Suppressor macrophage (primary cell): ENCODE measurements at places on chromosomes 1 and 21.

GRCh38 chr1:97668945-97669344 lies 251.9 kb downstream of the DPYD start:
- no peak for DNase-seq

DNA sequence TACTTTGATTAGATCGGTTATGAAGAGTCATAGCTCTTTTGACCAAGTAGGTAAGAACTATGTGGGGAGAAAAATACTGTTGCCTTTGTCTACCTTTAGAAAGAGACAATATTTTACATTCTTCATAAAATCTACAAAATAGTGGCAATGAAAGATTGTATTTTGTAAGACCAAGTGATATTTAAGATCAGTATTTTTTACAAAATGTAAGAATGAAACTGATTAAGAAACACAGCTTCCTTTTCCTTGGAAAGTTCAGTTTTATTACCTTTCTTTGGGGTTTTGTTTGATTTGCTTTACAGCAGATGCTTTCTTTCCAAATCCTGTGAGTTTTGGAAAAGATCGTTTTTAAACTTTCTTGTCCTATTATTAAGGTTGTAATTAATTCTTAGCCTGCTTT lies 69.8 kb downstream of the SLC35A3 start:
- DNase-seq: peak; percentile 11

- DNase-seq: no peak
Measured at GRCh38 chr1:180254854-180255253, 24.8 kb downstream of the LHX4 start.

GRCh38 chr1:116258668-116259419 lies 114.2 kb upstream of the ATP1A1 start:
- DNase-seq: peak; percentile 7

- no peak for DNase-seq
Measured at GRCh38 chr1:203549309-203549708, 55.4 kb downstream of the OPTC start.

- no peak for DNase-seq
Measured at GRCh38 chr1:238485912-238486209, 595.1 kb upstream of the ZP4 start.

DNA sequence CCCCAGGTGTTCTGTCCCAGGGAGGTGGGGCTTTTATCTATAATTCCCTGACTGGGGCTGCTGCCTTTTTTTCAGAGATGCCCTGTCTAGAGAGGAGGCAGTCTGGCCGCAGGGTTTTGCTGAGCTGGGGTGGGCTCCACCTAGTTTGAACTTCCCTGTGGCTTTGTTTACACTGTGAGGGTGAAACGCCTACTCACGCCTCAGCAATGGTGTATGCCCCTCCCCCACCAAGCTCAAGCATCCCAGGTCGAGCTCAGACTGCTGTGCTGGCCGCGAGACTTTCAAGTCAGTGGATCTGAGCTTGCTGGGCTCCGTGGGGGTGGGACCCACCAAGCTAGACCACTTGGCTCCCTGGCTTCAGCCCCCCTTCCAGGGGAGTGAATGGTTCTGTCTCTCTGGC lies 124.3 kb downstream of the CENPF start:
- DNase-seq: no peak

DNA sequence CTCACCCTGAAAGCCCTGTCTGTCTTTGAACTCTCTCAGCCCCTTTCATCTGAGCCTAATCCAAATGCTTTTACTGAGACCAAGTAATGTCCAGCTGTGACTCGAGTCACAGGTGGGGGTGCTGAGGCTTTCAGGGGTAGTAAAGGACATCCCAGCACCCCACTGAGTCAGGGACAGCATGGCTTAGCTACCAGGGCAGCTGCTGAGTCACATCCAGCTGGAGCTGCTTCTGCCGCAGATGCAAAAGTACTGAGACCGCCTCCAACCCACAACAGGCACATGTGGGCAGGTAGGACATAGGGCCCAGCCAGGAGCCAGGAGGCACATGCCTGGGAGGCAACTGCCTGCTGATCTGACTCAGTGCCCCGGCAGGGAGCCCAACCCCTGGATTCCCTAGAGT lies 6.7 kb upstream of the VSIG8 start:
- peak; percentile 64 for DNase-seq

DNA sequence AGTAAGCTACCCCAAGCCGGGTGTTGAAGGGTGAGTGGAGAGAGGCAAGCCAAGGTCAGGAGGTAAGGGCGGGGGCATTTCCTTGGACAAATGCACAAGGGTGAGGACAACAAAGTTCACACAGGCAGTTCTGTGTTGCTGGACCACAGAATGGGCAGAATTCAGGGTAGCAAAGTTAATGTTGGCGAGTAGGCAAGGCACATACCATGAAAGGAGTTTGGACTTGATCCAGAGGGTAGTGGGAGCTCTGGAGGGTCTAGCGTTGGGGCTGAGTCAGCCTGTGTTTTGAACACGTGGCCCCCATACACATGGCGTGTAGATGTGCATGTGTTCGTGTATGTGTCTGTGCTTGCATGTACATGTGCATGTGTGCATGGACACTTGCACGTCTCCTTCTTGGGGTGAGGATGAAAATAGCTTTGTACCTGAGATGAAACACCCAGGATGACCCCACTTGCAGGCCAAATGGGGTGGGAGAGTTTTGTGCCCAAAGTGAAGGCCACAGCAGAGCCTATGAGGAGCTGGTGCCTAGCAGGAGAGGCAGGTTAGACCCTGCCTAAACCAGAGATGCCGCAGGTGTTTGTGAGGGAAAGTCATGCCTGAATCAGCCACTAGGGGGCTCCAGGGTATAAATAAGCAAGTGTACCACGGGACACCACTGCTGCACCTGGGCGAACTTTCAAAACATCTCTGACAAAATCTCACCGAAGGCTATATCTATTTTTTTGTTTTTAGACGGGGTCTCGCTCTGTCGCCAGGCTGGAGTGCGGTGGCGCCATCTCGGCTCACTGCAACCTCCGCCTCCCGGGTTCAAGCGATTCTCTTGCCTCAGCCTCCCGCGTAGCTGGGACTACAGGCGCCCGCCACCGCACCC lies 21.8 kb downstream of the SLC27A3 start:
- DNase-seq: peak; percentile 69
